ENCODE measurements at places on chromosomes 4 and X.

DNA sequence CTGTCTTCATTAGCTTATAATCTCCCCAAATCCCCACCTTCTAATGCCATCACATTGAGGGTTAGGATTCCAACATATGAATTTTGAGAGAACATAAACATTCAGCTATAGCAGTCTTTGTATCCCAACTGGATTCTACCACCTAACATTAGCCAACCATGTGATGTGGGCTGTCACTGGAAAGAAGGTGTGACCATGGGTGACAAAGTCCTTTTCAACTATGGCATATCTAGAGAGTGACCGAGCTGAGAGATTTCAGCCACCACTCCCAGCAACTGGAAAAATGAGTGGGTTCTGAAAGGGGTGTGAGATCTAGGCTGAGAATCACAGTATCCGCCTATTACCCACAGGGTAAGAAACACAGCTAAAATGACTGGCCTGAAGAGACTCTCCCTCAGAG, 22.1 kb downstream of the GABRB1 start:
- DNase-seq = no peak

DNA sequence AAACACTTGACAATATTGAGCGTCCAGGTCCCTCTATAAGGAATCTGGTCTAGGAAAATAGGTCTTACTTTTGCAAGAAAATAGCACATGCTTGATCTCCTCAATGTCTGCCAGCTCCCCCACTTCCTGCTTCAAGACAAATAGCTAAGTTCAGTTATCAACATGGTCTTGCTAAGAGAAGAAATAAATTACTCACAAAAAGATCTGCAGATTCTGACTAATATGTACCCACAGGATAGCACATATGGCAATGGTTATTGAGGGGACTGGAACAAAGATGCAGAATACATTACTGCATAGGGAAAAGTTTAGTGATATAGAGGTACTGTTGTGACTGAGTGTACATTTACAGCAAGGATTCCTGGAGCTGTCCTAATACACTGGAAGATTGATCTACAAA, 457.5 kb upstream of the GRID2 start:
- DNase-seq = no peak

- DNase-seq = no peak
These were observed 427.4 kb downstream of the RAB28 start for GRCh38 chr4:13056630-13057189.

- DNase-seq = no peak
These were observed 69.8 kb upstream of the TMEM33 start for GRCh38 chr4:41865306-41865980.

GRCh38 chr4:158189422-158189821, 16.6 kb upstream of the GASK1B start:
- DNase-seq = no peak

DNA sequence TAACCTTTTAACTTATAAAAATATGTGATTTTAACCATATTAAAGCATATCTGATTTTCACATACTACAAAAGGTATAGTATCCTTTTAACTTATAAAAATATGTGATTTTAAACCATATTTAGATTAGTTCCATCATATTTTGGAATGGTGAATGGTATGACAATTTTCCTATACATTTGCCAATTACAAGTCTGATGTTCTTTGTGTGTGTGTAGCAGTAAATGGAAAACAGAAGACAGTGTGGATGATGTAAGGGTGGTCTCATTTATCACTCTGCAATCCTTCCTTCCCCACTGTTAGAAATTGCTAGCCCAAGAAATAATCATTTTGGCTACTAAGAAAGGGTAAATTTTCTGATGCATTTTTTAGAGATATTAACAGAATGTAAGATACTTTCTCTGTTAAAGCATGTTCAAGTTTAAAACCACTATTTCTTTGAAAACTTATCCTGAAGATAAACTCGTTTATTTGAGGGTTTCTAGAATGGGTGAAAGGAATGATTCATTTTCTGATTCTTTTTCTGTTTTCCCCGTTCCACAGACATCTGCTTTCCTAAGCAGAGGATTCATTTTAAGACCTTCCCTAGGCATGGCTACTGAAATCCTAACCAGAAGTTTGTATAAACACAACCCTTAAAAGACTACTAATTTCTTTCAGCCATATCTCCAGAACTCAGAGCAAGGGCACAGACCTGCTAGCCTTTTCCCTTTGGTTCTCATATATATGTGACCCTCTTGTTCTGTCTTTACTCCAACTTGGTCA, 21.0 kb downstream of the NUDT6 start:
- no peak for DNase-seq

DNA sequence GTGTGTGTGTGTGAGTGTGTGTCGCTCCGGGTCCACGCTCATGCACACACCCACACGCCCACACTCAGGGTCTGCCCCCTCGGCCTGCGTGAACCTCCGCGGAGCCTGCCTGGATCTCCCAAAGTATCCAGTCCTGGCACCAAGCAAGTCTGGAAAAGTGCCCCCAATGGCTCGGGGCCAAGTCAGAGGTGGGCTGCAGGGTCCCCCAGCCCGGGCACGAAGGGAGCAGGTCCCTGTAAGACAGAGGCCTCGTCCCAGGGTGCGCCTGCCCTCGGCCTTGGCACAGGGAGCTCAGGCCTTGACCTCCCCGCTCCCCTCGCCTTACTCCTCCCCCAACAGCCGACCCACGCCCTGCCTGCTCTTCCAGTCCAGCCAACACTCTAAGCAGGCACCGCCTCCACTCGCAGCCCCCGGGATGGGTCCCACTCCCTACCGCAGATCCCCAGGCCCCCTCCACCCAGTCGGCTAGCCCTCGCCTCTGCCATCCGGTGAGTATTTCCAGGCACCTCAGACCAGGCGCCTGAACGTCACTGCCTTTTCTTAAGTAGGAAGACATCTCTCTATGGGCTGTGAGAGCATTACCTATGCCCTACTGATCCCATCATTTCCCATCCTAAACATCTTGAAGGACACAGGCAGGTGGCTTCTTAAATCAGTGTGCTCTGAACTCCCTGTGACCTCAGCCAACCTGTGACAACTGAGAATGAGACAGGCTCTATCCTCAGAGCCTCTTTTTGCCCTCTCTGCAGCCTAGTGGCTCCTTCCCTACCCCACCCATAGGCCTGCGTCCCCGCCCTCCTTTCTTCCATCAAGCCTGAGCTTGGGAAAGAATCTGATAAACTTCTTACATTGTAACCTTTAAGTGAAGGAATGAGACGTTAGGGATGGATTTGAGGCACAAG, 704 bp downstream of the FAM114A1 start:
- no peak for DNase-seq

GRCh38 chr4:113888006-113888405, 91.4 kb downstream of the ARSJ start:
- DNase-seq = no peak

- no peak for DNase-seq
These were observed 103.6 kb downstream of the CHIC2 start for GRCh38 chr4:53960843-53961242.

GRCh38 chr4:122119739-122120138, 32.4 kb upstream of the BLTP1 start:
- DNase-seq = no peak

- no peak for DNase-seq
These were observed 45.5 kb downstream of the JAKMIP1 start for GRCh38 chr4:6154875-6155274.

- no peak for DNase-seq
These were observed 731 bp downstream of the BRWD3 start for GRCh38 chrX:80808881-80809411.

Data from stimulated activated CD4-positive, alpha-beta T cell treated with anti-CD3 and anti-CD28 coated beads, Interleukin-1b, Interleukin-23, amount 100 ng/mL, for 1 hour (primary cell).